Erythroblast (primary cell): ENCODE measurements at places on chromosomes 12 and 14.

DNA sequence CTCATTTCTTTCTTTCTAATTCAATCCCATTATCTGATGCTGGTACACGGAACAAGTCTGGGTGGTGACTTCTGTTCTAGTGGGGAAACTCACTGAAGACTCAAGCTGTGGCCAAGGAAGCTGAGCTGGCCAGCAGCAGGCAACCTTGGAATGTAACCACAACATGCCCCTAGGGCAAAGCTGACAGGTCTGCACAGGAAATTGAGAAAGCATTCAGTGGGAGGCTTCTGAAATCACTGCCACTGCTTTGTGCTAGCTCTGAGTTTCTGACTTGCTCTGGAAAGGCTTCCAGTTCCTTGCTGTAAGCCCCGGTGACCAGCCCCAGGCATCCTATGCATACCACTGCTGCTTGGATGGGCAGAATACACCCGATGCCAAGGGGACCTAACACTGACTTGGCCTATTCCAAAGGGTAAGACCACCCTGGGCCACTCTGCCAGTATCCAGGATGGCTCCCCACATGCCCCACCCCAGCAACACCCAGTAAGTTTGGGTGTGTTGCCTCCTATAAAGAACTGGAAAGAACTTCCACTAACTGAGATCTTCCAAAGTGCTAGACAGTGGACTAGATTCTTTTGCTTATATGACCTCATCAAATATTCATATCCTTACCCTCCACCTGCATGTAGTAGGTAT is 84.5 kb upstream of the CDKN3 start:
- DNase-seq, result no peak

GRCh38 chr14:23704890-23705289 is 68.7 kb downstream of the DHRS2 start:
- DNase-seq, result peak; percentile 15

GRCh38 chr12:127496255-127496654 is 770.7 kb upstream of the TMEM132C start:
- DNase-seq, result no peak

DNA sequence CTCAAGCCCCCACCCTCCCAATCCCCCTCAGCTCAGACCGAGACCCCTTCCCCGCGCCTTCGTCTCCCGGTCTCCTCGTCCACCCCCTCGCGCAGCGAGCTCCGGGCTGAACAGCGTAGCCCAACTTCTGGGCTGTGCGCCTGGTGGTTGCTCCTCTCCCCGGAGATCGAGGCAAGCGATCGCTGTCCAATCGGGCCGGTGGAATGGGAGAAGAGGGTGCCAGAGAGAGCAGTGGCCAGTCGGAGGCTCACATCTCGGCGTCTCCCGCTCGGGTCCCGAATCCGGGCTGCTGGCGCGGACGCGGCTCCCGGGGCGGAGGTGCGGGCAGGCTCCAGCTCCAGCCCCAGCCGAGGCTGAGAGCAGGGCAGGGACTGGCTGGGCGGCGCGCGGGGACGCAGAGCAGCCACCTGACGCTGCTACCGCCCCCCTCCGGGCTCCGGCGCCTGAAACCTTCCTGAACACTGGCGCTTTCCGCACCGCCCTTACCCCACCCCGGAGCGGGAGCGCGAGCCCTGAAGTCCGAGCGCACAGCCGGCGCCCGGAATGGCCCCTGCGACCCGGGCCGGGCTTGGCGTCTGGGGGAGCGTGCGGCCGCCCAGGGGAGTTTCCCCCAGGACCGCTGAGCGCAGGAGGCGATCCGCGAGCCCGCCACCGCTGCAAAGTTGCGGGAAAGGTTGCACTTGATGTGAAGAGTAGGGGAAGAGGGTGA is 508 bp upstream of the KCNH5 start:
- no peak for DNase-seq

DNA sequence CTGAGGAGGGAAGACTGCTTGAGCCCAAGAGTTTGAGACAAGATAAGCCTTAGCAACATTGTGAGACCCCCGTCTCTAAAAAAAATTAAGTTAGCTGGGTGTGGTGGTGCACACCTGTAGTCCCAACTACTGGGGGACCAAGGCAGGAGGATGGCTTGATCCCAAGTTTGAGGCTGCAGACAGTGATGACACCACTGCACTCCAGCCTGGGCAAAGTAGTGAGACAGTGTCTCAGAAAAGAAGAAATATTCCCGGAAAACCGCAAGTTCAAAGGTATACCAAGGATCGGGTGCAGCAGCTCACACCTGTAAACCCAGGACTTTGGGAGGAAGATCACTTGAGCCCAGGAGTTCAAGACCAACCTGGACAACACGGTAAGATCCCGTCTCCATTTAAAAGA is 5.8 kb downstream of the PTGES3 start:
- no peak for DNase-seq

DNA sequence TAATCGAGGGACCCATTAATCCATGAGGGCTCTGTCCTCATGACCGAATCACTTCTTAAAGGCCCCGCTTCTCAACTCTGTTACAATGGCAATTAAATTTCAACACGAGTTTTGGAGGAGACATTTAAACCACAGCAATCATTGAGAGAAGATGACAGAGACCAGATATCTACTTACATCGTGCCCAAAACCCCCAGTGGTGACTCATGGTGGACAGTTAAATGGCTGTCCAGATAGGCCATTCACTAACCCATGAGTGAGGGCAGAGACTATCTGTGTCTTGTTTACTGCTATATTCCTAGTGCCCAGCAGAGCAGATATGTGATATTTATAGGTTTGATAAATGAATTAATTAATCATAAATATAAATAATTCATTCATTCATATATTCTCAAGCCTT is 20.0 kb upstream of the FLVCR2 start:
- no peak for DNase-seq

DNA sequence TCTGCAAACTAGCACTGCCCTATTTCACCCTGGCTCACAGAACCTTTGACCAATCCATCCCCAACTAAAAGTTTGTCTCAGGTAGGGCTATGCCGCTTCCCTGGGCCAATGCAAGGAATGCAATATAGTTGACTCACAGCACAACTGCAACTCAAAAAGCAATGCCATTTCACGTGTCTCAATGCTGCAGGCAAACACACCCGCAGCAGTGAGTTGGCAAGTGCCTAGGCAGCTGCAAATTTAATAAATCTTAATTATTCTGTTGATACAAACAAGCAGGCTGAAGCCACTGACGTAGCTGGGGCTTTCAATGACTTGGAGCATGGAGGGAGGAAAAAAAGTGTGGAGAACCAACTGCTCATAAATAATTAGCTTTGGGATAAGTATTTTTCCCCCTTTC is 87.9 kb downstream of the SYNE3 start:
- no peak for DNase-seq

DNA sequence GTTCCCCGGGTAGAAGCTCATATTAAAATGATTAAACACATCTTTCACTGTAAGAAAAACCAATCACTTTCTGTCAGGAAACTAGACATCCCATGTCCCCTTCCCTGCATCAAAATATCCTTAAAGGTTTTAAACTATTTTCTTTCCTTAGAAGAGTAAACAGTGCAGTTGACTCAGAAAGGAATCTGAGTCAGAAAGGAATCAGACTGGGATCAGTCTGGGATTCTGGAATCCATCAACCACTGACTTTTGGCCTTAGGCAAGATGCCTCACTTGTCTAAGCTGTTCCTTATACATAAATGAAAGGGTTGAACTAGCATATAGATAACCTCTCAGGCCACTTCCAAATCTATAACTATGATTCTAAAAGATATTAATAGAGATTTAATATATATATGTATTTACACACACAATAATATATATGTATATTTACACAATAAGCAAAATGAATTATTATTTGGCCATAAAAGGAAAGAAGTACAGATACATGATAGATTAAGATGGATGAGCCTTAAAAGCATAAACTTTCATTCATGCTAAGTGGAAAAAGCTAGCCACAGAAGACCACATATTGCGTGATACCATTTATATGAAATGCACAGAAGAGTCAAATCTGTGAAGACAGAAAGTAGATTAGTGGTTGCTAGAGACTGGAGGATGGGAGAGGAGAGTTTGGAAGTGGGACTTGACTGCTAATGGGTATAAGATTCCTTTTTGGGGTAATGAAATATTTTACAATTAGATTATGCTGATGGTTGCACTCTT is 114.4 kb downstream of the SLC38A1 start:
- no peak for DNase-seq

GRCh38 chr12:56867216-56867615 is 67.0 kb downstream of the SDR9C7 start:
- DNase-seq, result no peak

GRCh38 chr12:92465786-92466295 is 236.9 kb upstream of the PLEKHG7 start:
- DNase-seq, result no peak

- DNase-seq, result no peak
Measured at GRCh38 chr12:55642669-55643068, 6.0 kb downstream of the OR10P1 start.

DNA sequence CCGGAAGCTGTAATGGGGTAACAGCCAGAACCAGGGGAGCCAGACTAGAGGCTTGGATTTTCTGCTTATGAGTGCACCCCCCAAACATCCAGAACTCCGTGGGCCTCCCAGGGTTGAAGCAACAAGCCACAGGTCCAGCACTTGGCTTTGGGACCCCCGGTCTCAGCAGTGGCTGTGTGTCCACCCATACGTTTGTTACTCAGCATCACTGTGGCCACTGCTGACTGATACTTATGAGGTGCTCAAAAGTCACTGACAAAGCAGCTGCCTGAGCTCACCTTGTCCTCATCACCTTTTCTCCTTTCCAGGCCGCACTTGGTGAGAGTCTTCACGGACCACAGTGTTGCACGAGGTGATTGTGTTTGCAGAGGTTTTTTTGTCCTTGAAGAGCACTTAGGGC is 145.6 kb upstream of the RFLNA start:
- DNase-seq, result no peak

- no peak for DNase-seq
Measured at GRCh38 chr14:22333422-22334274, 255.4 kb downstream of the DAD1 start.

- no peak for DNase-seq
Measured at GRCh38 chr12:128693115-128693514, 130.6 kb downstream of the SLC15A4 start.

DNA sequence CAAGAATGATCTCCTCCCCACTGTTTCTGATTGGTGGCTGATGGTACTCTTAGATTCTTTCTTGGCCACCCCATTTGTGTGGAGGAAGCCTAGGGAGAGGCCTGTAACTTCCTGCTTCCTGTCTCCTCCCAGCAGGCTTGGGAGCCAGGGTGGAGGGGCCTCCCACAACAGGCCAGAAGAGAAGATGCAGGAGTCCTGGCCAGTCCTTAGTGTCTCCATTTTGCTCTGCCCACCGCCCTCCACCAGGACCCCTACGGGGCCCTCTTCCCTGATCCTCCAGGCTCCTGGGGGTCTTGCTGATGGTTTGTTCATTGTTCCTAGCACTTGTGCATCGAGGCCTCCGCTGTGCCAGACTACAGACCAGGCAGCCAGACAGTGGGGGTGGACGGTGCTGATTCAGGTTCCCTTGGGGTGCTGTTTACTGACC is 6.8 kb downstream of the TSPAN9 start:
- DNase-seq, result no peak

DNA sequence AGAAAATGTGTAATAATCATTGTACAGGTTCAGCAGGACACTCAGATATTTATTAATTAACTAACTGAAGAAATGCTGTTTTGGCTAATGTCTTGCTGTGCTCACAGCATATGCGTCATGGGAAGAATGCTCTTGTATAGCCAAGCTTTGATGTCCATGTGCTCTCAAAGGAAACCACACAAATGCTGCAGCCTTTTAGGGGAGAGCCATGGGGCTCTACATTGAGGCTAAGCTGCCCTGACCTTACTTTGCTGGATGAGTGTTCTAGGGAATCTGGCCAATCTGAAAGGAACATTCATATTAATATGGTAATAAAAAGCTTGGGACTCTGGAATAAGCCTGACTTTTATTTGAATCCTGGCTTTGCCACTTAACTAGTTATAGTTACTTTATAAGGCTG is 9.5 kb upstream of the CRADD start:
- DNase-seq, result no peak

- no peak for DNase-seq
Measured at GRCh38 chr12:101074940-101075680, 134.9 kb downstream of the SLC5A8 start.

DNA sequence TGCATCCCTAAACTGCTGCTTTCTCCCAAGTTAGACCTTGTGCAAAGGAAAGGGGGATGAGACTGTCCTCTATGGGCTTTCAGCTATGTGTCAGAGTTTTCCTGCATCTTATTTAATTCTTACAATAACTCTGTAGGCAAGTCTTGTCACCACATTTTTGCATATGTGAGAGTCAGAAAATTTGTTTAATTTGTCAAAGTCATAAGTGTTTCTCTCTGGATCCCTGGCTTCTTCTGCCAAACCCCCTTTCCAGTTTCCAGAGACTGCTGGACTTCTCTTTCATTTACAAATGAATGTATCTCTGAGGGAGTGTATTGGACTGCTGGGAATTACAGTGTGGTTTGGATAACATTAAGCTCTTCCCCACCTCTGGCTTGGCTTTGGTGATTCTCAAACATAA is 877.6 kb upstream of the SEL1L start:
- DNase-seq, result no peak

DNA sequence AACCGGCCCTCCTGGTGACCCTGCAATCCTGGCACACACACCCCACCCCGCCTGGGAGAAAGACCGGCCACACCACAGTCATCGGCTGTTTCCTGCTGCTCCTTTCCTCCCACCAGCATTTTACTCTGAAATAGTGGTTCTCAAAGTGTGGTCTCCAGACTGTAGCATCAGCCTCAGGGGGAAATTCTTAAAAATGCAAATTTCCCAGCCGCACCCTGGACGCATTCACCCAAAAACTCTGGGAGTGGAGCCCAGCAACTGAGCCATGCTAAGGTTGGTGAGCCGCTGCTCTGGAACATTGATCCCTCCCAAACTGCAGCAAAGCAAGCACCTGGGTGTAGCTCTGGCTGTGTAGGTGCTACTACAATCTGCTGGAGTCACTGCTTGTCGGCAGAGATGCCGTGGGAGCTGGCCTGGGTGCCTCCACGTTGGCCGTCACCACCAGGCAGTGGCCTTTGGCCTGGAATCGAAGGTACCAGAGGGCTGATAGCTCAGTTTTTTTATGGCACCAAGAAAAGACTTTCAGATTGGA is 38.4 kb upstream of the BCL2L14 start:
- no peak for DNase-seq

DNA sequence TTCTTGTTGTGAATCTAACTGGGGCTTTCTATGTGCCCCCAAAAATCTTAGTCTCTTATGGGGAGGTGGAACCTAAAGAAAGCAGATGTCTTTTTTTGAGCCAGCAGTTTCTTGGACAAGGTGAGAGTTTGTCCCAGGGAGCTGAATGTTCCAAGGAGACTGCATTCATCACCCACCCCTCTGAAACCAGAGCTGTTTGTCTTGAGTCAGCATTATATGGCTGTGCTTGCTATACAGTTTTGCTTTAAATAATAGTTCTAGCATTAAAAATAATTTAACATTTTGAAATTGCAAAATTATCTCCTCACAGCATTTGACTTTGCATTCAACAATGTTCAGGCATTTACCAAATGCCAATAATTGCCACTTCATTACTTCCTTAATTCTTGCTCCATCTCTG is 813.3 kb downstream of the BCL11B start:
- no peak for DNase-seq

DNA sequence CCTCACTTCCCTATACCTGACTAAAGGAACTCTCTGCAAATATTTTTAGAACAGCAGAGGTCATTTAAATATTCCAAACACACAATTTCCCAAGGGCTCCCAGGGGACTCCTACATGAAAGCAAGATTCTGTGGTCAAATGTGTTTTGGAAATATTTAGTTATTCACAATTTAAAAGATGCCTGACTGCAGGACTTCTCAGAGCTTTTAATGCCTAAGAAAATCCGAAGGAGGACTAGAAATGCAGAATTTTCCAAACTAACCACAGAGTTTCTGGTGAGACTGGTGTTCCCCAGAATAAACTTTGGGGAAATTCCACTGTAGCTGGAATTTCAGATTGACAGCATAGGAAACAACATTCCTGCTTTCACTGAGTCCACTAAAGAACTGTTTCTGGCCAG is 84.8 kb upstream of the MAP1LC3B2 start:
- DNase-seq, result no peak
